ENCODE measurements at places on chromosomes 6 and 20. TPM values are rescaled to one million over a fixed set of nuclear protein-coding genes. Genes with fewer than 3 reads are reported as not detected.

DNA sequence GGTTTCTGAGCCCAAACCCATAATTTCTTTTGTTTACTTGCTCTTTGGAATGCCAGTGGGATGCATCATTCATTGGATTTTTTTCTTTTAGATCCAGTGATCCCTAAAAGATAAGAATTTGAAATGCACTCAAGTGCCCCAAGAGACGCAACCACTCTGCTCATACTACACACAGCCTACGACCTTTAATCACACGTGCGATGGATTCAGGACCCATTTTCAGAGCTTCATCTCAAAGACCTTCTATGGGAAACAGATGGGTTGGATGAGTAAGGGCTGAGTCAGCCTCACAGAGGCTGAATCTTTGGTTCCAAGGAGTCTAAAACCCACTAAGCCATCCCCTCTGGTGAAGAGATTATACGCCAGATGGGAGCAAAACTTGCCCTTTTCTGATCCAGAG is 265.5 kb upstream of the EXOC2 start:
- no peak for DNase-seq

- no peak for DNase-seq
Observed at GRCh38 chr20:33744181-33744580, 12.4 kb downstream of the ZNF341 start.

GRCh38 chr6:156687789-156688619 is 89.2 kb upstream of the ARID1B start:
- no peak for DNase-seq

DNA sequence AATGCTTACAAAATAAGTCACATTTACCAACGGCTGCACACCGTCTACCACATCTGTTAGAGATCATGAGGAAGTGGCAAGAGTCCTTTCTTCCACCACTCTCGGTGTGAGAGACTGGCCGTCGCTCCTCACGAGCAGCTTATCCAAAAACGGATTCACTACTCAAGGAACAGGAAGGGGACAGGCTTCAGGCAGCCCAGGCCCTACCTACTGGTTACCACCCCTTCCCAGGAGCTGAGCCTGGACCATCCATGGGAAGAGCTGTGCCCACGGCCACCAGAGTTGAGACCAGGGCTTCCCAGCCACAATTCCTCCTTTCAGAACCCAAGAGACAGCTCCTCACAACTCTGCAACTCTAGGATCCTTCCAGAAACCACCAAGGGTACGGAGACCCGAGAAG is 37.0 kb downstream of the FOXF2 start:
- no peak for DNase-seq

- no peak for DNase-seq
Observed at GRCh38 chr6:169846286-169847056, 95.0 kb downstream of the ERMARD start.

- DNase-seq: no peak
Observed at GRCh38 chr6:90928051-90928450, 341.2 kb upstream of the MAP3K7 start.

DNA sequence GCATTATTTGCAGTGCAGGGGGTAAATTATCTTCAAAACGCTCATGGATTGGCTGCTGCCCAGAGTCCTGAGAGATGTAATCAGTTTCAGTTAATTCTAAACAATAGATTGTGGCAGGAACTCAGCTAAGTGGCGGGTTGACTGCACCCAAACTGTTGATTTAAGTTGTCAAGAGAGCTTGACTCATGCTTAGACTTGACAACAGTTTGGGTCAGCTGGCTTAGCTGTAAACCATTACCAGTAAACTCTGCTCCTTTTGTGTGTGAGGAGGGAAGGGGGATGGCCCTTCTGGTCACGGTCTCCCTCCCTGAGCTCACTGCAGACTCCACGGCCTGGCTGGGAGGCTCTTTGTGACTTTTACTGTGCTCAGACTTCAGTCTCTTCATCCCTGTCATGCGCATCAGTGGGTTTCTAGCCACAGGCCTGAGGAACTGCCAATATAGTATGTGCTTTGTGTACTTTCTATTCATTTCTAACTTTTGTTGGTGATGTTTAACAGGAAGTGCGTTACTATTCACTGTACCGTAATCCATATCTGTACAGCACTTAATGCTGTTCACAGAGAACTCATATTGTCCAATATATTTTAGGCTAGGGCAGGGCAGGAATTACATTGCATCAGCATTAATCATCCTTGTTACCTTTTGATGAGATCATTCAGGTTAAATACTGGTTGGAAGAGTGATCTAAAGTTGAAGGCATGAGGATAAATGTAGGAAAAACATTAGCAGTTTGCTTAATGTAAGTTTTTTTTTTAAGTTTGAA is 488.3 kb downstream of the CDKAL1 start:
- peak; percentile 57 for DNase-seq

DNA sequence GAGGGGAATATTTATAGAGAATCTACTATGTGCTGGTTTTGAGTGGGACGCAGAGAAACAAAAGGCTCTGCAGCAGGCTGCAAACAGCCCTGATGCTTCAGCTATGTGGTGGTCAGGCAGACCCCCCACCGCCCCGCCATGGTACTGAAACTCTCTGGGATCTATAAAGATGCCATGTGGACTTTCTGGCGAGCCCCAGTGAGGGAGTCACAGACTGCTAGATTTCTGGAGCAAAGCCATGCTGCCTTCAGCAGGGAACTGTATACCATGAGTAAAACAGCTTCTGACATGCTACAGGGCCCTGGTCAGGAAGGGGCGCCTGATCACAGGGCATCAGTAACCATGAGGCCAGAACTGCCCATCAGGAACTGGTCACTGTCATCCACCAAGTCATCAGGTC is 19.2 kb upstream of the BPIFB1 start:
- no peak for DNase-seq

DNA sequence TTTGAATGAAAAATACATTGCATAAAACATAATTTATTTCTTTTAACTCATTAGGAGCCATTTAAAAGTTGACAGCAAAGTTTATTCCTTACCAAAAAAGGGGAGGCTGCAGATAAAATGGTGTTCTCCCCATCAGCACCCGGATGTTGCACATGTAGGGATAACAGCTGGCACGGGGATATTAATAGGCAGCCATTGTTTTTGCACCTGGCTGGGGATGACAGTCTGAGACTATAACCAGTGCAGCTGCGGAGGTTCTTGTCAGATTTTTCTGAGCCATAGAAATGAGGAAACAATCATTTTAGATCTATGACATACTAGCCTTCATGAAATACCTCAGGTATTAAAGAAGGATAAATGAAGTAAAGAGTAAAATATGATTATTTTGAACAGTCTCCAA is 20.1 kb upstream of the HECA start:
- no peak for DNase-seq

- DNase-seq: no peak
Observed at GRCh38 chr20:63454731-63455567, 17.5 kb downstream of the KCNQ2 start.

DNA sequence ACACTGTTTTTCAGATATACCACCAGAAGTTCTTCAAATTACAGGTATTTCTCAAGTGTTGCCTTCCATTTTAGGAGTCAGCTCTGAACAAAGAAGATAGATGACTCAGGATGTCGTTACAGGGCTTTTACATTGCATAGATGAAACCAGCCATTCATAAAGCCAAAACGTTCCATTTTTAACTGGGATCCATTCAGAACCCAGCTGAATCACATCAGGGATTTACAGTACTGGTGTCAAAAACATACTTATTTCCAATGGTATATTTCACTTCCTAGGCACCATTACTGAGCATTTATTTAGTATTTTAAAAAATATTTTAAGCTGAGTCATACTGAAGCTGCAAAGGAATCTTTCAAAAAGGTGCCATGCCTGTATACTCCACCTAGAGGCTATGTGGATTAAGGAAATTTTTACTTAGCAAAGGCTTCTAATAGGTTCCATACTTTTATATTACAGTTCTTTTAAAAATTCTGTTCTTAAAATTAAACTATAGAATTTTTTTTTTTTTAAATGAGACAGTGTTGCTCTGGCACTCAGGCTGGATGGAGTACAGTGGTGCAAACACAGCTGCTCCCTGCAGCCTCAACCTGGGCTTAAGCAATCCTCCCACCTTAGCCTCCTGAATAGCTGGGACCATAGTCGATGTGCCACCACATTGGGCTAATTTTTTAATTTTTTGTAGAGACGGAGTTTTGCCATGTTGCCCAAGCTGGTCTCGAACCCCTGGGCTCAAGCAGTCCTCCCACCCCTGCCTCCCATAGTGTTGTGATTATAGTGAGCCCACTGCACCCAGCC is 2.6 kb downstream of the ASF1A start:
- DNase-seq: no peak

GRCh38 chr20:20089018-20089417 is 36.7 kb downstream of the CFAP61 start:
- no peak for DNase-seq

- no peak for DNase-seq
Observed at GRCh38 chr6:87699576-87699975, 2.5 kb downstream of the AKIRIN2 start.

GRCh38 chr6:20271818-20272217 is 59.5 kb upstream of the MBOAT1 start:
- no peak for DNase-seq

DNA sequence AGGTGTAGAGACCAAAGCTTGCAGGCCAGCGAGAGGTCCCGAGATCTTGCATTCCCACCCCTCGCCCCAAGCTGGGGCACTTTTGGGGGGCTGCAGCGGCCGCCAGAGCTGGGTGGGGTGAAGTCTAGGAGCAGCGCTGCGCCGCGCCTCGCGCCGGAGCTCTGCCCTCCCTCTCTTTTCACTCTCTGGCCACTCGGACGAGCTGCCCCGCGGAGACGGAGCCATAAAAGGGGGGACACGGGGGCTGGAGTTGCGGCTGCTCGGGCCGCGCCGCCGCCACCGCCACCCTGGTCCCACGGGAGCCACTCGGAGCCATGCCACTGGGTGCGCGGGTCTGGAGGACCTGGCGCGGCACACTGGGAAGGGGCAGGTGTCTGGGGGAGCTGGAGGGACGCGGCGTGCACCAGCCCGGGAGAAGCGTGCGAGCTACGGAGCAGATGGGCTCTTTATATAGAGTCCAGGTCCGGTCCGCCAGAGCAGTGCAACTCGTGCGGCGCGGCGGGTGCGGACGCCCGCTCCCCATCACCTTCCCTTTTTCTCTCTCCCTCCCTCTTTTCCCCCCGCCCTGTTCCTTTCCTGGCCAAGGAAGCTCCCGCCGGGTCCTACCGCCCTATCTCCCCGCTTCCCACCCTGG is 687 bp upstream of the HTR1B start:
- DNase-seq: no peak

DNA sequence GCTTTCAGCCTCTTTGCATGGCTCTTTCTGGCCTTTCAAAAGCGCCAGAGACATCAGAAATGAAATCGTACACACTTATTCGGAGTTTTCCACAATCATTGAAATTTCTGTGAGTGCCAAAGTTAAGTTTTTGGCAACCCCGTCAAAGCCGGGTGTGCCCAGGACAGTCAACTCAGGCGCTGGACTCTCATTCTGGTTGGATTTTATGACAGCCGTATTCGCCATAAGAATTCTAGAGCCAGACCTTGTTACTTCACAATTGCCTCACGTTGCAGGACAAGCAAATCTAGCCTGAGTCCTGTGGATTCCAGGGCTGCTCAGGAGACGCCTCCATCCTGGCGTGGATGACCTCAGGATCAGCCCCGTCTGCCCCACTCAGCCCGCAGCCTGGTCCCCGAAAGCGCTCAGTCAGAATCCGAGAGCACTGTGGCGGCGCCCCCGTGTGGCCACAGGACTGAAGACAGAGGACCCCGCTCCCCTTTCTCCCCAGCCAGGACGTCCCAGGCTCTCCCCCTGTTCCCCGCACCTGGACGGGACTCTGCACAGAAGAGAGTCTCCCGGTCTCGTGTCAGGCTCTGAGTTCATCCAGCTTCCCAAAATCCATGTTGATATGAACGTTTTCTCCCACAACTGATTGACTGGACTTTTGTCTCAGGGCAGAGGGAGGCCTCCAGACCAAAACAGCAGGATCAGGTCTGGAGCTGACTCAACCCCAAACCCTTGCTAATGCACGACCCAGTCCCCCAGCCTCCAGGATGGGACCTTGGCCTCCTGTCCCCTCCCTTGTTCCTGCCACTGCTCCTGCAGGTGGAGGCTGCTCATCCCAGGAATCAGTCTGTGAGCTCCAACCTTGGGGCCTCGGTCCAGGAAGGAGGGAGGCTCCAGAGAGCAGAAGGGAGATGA is 38.2 kb downstream of the MICA start:
- peak; percentile 24 for DNase-seq

GRCh38 chr20:37505263-37506151 is 15.5 kb upstream of the NNAT start:
- no peak for DNase-seq

GRCh38 chr20:3074812-3075211 is 3.4 kb downstream of the OXT start:
- no peak for DNase-seq

DNA sequence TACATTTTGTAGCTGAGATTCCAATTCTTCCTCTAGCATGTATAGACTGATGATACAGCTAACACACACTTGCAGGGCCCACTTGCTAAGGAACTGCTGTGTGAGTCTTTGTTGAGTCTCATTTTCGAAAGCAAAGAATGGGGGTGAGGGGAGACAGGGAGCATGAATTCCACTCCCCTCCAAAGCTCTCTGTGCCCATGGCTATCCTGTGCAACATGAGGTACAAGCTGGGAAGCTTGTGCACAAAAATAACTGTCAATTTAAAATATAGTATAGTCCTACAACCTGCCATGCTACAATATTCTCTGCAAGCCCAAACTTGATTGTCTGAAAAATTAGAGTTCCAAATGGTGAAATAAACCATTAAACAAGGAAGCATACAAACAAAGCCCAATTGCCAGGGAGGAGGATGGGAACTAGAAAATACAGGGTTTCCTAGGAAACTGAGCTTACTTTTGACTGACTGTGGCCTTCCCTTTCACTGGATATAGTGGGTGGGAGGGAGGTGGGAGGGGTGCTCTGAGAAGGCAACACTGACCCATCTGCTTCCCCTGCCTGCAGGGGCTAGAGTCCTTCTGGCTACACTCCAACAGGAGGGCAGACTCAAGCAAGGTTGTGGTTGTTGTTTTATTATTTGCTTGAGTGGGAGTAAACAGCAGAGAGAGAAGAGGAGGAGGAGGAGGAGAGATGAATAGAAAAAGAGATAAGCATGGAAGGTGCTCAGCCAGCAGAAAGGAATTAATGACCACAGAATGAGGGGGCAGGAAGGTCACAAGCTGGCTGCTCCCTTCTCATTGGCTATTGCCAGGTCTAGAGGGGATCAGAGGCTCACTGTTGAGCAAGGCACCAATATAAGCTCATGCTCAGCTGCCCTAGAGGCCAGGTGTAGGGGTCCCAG is 84.6 kb downstream of the FYN start:
- peak; percentile 74 for DNase-seq

DNA sequence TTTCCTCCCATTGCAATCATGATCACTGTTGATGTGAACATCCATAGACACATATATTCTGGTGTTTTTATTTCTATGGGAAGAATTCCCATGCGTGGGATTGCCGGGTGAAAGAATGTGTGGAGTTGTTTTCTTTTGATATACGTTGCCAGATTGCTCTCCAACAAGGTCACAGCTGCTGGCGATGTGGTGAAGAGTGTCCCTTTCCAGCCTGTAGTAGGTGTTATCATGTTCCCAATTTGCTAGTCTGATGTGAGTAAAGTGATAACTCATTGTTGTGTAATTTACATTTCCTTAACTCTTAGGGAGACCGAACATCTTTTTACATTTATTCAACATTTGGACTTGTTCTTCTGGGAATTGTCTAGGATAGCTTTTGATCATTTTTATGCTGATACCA is 14.5 kb upstream of the ELMO2 start:
- DNase-seq: no peak

Gene DPM1
- polyA plus RNA-seq: 57.0 TPM

Gene SCUBE3
- 55.7 TPM for polyA plus RNA-seq

Gene ISM1
- polyA plus RNA-seq: 3.3 TPM

Gene THEMIS
- polyA plus RNA-seq: not detected

Gene FAM162B
- polyA plus RNA-seq: 5.6 TPM

Gene ABHD16B
- not detected for polyA plus RNA-seq

Gene MCHR2
- polyA plus RNA-seq: not detected

Gene RIMS4
- 0.70 TPM for polyA plus RNA-seq

All from renal pelvis (tissue), 12 donors.